AG09309 (cell line): ENCODE measurements at places on chromosomes 2 and 18.

- DNase-seq, result no peak
Measured at GRCh38 chr18:9985641-9986040, 71.8 kb downstream of the VAPA start.

DNA sequence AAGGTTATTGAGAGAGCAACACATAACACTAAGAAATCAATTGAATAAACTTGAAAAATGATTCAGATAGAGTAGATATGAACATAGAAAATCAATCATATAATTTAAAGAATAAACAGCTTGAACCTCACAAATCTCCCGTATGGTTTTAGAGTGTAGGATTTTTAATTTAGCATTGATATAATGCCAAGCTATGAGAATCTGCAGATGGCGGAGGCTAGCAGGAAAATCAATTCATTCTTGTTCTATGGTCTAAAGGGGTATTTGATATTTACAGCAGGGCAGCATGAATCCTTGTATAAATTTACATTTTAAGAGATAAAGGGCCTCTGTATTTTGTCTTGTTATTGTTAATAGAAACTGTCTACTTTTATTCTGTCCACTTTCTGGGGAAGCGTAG, 797.0 kb downstream of the GALR1 start:
- DNase-seq, result no peak

- DNase-seq, result no peak
Measured at GRCh38 chr18:421247-422155, 79.0 kb downstream of the COLEC12 start.

- DNase-seq, result no peak
Measured at GRCh38 chr2:157868993-157869392, 7.1 kb downstream of the ACVR1 start.

GRCh38 chr18:74722237-74722636, 124.6 kb downstream of the ZNF407 start:
- peak; percentile 23 for DNase-seq

DNA sequence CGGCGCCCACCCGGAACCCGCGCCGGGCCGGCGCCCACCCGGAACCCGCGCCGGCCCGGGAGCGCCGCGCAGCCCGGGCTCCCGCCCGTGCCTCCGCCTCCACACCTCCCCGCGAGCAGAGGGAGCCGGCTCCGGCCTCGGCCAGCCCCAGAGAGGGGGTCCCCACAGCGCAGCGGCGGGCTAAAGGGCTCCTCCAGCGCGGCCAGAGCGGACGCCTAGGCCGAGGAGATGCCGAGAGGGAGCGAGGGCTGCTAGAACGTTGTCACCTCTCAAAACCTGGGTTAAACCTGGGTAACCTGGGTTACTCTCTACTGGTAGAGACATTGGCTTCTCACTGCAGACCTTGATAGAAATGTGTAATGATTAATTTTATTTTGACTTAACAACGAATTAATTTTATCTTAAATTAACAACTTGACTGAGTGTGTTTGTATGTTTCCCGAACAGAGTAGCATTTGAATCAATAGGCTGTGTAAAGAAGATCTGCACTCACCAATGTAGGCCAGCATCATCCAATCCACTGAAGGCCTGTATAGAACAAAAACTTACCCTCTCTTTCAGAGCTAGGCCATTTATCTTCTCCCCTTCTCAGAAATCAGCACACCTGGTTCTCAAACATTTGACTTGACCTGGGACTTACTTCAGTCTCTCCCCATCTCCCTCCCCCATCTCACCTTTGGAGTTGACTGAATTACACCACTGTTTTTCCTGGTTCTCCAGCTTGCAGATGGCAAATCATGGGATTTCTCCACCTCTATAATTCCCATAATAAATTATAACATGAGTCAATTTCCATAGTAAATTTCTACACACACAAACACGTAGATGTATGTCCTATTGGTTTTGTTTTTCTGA, 242.7 kb downstream of the ASXL3 start:
- DNase-seq, result no peak

DNA sequence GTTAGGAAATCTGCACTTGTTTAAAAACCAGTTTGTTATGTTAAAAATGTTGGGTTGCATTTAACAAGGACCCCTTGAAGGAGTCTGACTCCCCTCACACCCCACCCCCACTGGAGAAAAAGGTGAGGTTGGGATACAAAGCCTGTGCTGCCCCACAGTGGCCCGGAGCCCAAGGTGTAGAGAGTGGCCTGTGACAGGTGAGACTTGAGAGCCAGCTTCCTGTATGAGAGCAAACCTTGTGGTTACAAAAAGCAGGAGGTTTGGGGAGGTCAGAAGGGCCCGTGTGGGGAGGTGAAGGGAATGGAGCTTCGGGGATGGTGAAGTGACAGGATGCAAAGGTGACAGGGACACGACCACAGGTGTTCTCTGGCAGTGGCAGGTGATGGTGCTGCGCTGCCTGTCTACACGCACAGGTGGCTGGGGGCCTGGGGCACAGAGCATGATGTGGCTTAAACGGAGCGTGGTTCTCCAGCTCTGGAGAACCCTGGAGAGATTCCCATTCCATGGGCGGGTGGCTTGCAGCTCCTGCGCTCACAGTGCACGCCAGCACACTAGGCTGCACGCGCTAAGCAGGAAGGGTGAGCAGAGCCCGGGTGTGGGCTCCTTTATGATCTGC, 29.0 kb downstream of the IMPA2 start:
- no peak for DNase-seq

DNA sequence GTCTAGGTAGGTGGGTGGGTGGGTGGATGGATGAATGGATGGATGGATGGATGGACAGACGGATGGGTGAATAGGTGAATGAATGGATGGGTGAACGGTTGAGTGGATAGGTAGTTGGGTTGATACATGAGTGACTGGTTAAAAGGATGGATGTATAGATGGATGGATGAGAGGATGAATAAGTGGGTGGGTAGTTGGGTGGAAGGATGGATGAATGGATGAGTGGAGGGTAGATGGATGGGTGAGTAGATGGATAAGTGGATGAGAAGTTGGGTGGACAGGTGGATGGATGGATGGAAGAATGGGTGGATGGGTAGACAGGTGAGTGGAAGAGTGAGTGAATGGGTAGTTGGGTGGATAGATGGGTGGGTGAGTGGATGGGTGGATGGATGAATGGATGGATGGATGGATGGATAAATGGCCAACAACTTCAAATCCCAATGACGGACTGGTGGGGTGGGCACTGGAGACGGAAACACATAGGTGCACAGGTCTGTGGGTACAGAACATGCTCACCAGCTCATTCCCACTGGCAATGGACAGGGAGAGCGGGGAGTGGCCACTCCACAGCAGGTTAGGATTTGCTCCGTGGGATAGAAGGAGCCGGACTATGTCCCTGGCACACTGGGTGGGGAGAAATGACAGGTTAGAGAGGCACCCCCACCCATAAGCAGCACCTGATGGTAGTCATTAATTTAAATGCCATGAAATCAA, 48.8 kb downstream of the ANKMY1 start:
- DNase-seq, result no peak

DNA sequence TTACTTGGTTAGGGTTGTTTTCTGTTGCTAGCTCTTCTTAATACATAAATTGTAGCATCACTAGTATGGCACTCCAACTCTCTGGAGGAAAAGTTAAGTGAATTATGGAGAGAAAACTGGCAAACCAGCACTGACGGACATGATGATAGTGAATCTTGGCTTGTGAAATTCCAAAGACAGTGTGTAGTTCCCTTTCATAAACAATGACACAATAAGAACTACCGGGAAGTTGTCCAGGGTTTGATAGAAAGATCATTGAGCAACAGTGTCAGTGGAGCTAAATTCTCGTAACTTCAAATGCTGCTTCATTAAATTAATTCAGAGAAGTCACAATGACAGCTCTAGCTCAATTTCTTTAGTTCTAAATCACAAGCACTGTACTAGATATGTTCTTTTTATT, 66.5 kb downstream of the RIT2 start:
- no peak for DNase-seq

DNA sequence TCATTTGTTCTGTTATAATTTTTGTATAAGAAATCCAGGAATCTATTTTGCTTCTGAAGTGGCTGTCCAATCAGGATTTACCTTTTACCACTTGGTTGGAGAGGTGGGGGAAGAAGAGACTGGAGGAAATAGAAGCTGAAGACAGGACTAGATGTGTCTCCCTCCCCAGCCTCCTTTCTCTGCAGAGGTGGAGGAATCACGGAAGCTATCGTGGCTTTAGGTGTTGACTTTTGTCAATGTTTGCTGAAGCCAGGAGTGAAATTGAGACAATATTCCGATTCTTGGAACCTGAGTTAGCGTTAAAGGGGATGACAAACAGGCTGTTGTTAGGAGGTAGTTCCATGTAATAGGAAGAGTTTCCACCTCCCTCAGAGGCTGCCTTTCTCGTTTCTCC, 43.5 kb downstream of the PDCL3 start:
- no peak for DNase-seq
